Ascending aorta (tissue), 2 donors: ENCODE measurements at places on chromosomes 2 and 18. TPM values are rescaled to one million over a fixed set of nuclear protein-coding genes. Genes with fewer than 3 reads are reported as not detected.

DNA sequence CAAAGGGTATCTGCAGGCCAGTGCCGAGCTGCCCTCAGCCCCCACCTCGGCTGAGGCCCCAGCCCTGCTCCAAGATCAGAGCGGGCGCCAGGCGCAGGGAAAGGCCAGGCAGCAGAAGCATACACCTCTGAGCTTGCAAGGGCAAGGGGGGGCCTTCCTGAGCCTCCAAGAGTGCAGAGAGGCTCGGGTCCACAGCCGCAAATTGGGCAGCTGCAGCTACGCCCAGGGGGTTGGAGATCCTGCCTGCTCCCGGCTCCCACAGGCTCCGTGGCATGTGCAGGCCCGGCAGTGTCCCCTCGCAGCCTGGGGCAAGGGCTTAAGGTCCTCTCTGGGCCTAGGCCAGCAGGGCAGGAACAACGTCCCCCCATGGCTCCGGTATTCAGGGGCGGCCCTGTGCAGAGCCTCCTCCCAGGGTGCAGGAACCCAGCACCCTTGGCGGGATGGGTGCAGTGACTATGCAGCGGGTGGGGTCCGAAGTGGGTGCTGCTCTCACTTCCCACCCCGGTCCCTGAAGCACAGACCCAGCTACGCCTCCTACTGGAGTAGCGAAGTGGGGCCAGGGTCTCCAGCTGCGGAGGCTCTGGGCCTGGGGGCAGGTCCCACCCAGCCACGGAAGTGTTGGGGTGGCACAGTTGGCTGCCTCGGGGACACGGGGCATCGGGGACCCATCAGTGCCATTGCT lies 120.2 kb upstream of the TMEFF2 start:
- DNase-seq = no peak

- DNase-seq = no peak
Measured at GRCh38 chr2:159545085-159545484, 71.3 kb downstream of the BAZ2B start.

- no peak for DNase-seq
Measured at GRCh38 chr2:181305301-181306123, 151.7 kb upstream of the ITGA4 start.

GRCh38 chr2:124814968-124815745 lies 790.1 kb downstream of the CNTNAP5 start:
- DNase-seq = no peak

DNA sequence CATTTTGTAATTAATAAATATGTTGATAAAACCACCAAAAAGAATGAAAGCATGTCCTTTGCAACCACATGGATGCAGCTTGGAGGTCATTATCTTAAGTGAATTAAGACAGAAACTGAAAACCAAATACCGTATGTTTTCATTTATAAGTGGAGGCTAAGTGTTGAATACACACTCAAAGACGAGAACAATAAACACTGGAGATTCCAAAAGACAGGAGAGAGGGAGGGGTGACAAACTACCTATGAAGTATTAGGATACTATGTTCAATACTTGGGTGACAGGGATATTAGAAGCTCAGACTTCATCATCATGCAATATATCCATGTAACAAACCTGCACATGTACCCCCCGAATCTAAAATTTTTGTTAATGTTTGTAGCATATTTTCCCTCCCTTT lies 7.0 kb downstream of the ERLEC1 start:
- no peak for DNase-seq

GRCh38 chr2:220670511-220670910 lies 901.6 kb downstream of the EPHA4 start:
- no peak for DNase-seq

- DNase-seq = no peak
Measured at GRCh38 chr2:177998006-177998405, 74.6 kb downstream of the PDE11A start.

GRCh38 chr2:190791347-190791975 lies 89.2 kb upstream of the GLS start:
- DNase-seq = no peak

DNA sequence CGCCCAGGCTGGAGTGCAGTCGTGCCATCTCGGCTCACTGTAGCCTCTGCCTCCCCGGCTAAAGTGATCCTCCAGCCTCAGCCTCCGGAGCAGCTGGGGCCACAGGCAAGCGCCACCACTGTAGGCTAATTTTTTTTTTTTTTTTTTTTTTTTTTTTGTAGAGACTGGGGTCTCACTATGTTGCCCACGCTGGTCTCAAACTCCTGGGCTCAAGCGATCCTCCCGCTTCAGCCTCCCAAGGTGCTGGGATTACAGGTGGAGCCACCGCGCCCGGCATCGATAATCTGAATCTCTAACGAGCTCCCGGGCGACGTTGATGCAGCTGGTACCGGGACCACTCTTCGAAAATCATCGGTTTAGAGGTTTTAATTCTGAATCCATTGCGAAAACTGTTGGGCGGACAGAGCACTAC lies 520 bp upstream of the CYP20A1 start:
- no peak for DNase-seq

DNA sequence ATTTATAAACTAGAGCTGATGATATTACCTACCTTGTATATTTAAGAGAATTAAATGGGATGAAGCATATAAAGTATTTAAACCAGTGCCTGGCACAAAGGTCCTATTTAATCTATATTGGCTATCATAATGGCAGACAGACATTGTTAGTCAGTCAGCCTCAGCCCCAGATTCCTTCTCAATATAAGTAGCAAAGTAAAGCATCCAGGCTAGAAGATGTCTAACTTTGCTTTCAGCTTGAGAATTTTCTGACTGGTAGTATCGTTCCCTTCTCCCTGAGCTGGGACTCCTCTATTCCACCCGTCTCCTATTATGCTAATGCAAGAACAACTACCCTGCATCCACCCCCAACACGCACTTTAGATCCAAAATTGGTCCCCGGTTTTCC lies 215.7 kb upstream of the SIX2 start:
- DNase-seq = no peak

GRCh38 chr2:49948091-49948490 lies 793.8 kb upstream of the FSHR start:
- DNase-seq = no peak

GRCh38 chr2:197073701-197074433 lies 147.4 kb upstream of the PGAP1 start:
- DNase-seq = no peak

DNA sequence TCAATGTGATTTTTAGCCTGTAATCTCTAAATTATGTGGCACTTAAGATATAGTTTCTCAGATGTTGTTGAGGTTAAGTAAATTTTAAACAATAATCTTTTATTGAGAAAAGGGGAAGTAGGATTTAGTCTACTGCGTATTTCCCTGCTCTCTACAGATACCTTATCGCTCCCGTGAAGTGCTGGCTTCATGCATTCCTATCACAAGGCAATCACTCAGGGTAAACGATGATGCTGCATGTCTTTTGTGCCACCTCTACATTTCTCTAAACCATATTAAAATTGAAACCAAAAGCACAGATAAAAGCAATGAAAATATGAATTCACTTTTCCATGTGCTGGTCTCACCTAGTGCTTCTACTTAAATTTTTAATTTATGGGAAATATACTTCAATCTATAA lies 14.4 kb upstream of the RPE start:
- no peak for DNase-seq

DNA sequence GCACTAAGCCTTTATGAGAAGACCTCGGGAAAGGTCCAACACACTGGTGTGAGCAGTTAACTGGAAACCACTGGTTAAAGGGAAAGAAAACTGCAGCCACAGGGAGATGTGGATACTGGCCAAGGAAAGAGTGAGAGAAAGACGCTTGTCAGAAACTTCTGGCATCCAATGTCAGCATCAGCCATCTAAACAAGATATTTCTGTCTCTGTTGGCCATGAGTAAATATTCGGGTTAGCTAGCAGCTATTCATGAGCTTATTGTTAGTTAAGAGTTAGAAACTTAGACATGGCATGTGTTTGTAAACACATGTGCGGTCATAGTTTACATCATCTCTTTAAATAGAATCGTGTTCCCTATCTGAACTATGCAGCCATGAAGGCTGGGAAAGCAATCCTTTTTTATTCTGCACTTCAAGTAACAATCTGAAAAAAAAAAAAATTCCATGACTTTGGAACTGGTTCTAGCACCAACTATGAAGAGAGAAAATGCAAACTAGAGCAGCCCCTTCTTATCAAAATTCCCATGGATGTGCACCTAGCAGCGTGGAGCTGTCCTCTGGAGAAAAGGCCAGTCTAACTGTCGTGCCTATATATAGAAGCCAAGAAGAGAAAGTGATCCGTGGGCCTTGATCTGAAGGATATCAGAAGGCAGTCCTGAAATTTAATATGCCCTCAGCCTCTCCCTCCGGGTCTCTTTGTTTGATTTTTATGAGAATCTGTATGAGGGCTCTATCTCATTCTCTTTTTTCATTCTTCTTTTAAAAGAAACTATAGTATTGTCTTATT lies 84.0 kb upstream of the RFX8 start:
- no peak for DNase-seq

DNA sequence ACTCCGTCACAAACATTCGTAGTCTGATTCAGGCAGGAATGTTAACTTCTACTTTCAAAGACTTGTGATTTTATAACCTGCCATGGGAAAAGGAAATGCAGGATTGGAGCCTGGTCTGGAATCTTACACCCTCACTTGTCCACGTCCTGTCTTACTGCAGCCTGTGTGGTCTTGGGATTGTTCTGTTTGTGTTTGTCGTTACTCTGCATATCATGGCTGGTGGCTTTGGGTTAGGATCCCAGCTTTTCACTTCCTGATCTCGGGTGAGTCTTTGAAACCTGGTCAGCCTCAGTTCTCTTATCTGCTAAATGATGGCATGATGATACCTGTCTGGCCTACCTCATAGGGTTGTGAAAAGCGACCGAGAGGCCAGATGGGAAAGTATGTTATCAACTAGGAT lies 34.6 kb downstream of the SH3BP4 start:
- DNase-seq = no peak

GRCh38 chr2:10862330-10862729 lies 49.4 kb upstream of the KCNF1 start:
- no peak for DNase-seq

DNA sequence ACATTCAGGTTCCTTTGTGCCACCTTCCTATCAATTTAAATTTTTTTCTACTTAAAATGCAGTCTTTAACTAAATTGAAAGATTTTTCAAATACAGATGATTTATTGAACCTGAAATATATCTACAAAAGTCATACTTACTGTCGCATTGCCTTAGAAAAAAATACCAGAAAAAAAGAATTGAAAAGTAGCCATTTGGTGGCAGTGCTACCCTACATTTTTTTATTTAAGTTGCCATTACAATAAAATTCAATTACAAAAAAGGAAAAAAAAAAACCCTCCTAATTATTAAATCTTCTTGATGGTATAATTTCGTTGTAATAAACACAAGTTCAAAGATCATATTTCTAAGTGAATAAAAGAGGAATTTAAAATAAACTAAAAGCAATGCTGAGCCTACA lies 43.4 kb downstream of the DSC3 start:
- no peak for DNase-seq

The KCNJ3 gene
- 1.5 TPM for total RNA-seq
